ENCODE measurements at places on chromosomes 2 and 18.

- no peak for DNase-seq
Observed at GRCh38 chr18:22349966-22350365, 67.7 kb downstream of the CTAGE1 start.

GRCh38 chr18:48777026-48777743 is 173.6 kb downstream of the SMAD7 start:
- DNase-seq, result peak; percentile 42

- DNase-seq, result no peak
Observed at GRCh38 chr18:3379685-3380084, 70.3 kb upstream of the TGIF1 start.

- DNase-seq, result no peak
Observed at GRCh38 chr18:54119524-54120019, 104.9 kb downstream of the MBD2 start.

GRCh38 chr2:2041256-2041824 is 289.7 kb downstream of the MYT1L start:
- no peak for DNase-seq

DNA sequence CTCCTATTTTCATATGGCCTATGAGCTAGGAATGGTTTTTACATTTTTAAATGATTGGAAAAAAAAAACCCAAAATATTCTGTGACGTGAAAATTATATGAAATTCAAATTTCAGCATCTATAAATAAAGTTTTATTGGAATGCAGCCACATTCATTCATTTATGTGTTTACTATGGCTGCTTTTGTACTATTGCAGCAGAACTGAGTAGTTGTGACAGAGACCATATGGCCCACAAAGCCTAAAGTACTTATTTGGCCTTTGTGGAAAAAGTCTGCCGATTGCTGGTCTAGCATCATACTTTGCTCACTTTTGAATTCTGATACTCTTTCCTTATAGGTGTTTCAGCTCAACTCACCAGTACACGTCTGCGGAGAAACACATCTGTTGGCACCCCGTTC is 39.0 kb downstream of the MYO3B start:
- no peak for DNase-seq

GRCh38 chr18:8332286-8332685 is 277.0 kb upstream of the RAB12 start:
- no peak for DNase-seq

- DNase-seq, result no peak
Observed at GRCh38 chr2:10289891-10290290, 12.8 kb upstream of the HPCAL1 start.

- no peak for DNase-seq
Observed at GRCh38 chr18:47287911-47288585, 36.6 kb upstream of the SKOR2 start.

GRCh38 chr2:72526623-72527022 is 299.2 kb downstream of the EXOC6B start:
- no peak for DNase-seq

- no peak for DNase-seq
Observed at GRCh38 chr18:371609-371982, 103.7 kb upstream of the THOC1 start.

GRCh38 chr2:182077448-182078142 is 91.9 kb downstream of the PPP1R1C start:
- no peak for DNase-seq

DNA sequence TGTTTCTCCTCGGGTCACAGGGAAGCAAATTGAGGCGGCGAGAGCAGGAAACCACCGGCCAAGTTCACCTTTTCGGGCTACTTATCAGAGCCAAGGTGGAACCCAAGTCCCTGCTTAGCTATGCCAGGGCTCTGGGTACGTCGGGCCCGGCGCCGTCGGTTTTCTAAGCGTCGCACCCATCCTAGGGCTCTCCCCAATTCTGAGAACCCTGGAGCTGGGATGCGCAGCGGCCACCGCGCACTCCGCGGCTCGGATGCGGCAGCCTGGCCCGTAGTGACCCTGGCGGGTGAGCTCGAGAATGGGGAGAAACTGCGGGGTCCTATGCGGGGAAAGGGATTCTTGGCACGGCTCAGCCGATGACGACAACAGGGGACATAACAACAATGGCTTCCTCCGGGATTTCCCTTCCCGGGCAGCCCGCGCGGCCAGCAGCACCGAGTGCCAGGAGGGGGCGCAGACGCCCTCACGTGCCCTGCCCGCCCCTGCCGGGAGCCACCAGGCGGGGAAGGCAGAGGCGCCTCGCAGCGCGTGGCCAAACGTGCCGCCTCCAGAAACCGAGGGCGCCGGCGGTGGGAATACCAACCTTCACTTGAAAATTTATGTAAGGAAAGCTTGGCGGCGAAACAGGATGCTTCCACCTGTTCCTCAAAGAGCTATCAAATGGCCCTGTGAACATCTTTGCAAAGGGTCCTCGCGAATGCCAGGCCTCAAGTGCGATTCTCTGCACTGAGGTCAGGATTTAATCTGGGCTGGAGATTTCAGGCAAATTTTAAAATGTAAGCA is 2.1 kb upstream of the SLC30A3 start:
- peak; percentile 20 for DNase-seq

- no peak for DNase-seq
Observed at GRCh38 chr18:77653792-77654191, 404.1 kb downstream of the GALR1 start.

GRCh38 chr18:10319026-10319425 is 135.4 kb upstream of the APCDD1 start:
- no peak for DNase-seq

DNA sequence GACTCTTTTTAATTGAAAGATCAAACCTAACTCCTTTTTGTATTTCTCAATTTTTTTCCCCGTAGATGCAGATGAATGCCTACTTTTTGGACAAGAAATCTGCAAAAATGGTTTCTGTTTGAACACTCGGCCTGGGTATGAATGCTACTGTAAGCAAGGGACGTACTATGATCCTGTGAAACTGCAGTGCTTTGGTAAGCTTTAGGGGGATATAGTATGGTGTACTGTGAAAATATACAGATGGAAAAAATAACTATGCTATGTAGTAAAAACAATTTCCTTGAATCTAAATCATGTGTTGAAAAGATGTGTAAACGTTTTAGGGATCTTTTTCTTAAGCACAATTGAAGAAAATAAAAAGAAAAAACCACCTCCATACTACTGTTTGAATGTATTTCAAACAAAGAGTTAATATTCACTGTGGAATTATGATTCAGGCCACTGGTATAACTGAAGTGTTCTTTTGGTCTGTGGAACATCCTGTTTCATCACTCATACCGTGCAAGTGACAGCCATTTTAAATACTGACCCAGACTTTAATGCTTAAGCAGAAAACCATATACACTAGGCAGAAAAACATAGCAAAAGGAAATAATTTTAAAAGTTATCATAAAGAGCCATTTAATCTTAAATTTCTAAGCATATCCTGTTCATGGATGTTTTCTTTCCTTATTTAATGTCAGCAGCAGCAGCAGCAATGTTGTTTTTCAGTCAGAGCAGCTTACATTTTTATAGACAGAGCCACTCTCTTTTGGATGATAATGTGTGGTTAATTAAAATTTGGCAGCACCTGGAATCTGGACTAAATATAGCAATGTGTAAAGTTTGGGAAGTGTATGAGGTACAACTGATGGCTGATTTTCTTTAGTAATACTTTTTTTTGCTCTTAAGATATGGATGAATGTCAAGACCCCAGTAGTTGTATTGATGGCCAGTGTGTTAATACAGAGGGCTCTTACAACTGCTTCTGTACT is 112.8 kb upstream of the RASGRP3 start:
- DNase-seq, result no peak

GRCh38 chr2:196703695-196704094 is 64.2 kb downstream of the CCDC150 start:
- no peak for DNase-seq

- DNase-seq, result no peak
Observed at GRCh38 chr2:230694241-230694640, 18.4 kb upstream of the CAB39 start.

DNA sequence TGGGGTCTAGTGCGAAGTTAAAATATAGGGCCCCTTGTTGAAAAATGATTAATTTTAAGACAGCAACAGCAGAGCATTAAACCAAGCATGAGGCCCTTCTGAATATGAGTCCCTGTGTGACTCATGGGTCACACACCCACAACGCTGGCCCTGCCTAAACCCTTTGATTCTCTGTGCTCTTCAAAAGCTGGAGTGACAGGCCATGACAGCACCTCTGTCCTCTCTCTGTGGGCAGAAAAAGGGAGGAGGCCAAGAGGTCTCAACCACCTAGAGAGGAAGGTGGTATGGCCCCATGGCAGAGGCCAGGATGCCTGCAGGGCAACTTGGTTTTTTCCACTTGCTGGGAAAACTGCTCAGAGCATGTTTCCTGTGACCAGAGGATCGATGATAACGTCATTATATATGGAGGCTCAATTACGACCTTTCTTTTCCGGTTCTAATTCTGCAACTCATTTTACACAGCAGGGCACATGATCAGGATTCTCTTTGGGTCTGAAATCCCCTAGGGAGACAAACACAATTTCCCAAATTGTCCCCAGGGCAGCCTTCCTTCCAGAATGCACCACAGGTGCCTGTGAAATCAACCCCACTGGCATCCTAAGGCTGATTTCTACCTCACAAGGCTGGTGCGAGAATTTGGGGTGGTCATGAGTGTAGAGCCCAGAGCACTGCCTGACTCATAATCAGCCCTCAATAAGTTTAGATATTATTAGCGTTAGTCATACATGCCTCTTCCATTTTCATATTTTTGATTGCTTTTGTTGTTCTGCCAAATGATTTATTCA is 102.0 kb upstream of the PPP1CB start:
- no peak for DNase-seq

DNA sequence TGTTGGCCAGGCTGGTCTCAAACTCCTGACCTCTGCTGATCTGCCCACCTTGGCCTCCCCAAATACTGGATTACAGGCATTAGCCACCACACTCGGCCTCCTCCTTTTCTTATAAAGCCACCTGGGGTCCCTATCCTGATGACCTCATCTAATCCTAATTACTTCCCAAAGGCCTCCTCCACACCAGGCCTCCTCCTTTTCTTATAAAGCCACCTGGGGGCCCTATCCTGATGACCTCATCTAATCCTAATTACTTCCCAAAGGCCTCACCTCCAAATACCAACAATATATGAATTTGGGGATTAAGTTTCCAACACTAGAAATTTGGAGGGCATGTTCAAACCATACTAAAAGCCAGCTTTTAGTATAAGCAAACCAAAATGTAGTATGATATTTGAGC is 9.7 kb upstream of the RMC1 start:
- no peak for DNase-seq

GRCh38 chr2:242034996-242035814 is 165.7 kb downstream of the RTP5 start:
- no peak for DNase-seq

DNA sequence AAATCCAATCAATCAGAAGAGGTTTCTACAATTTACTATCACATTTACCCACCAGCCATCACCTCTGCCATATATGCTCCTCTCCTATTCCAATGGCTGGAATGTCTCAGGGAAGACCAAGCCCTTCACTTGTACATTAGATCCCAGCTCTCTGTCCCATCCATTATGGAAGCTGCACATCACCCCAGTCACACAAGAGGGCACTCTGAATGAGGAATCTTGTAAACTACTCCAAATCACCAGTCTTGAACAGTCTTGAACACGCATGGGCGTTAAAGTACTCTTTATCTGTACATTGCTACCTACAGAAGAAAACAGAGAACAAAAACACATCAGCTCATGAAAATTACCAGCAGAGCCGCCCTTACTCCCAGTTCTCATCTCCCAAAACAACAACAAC is 38.7 kb downstream of the ZC3H8 start:
- no peak for DNase-seq

DNA sequence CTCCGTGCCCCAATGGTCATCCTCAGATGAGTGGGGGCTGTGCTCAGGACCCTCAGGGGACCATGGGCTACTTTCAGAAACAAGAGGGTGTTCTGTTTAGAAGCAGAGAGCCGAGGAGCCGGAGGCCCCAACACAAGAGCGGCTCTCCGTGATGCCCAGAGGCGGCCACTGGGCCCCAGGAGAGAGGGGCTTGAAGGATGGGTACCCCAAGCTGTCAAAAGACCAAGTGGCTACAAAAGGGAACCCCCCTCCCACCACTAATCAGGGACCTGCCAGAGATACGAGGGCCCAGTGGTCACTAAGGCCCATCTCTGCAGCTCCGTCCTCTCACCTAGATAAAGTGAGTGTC is 93.6 kb downstream of the HDAC4 start:
- DNase-seq, result no peak

DNA sequence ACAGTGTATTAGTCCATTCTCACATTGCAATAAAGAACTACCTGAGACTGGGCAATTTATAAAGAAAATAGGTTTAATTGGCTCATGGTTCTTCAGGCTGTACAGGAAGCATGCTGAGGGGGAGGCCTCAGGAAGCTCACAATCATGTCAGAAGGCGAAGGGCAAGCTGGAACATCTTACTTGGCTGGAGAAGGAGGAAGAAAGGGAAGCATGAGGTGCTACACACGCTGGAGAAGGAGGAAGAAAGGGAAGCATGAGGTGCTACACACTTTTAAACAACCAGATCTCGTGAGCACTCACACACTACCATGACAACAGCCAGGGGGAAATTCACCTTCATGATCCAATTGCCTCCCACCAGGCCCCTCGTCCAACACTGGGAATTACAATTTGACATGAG is 95.3 kb upstream of the FAM110C start:
- DNase-seq, result no peak

DNA sequence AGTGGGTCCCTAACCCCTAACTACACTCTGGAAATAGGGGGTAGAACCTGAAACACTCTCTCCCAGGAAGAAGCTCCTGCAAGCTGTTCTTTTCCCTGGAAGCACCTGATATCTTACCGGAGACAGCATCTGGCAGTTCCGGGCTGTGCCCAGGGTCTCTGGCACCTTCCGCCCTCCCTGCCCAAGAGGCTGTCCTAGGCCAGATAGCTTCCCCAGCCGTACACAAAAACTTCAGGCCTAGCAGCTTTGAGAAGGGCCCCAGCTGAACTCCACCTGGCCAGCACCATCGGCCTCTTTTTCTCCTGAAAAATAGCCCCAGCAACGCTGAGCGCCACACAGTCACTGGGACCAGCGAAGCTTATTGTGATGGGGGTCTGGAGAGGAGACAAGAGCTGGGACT is 9.7 kb downstream of the OSR1 start:
- no peak for DNase-seq

- DNase-seq, result no peak
Observed at GRCh38 chr2:229501051-229501794, 213.1 kb downstream of the DNER start.

DNA sequence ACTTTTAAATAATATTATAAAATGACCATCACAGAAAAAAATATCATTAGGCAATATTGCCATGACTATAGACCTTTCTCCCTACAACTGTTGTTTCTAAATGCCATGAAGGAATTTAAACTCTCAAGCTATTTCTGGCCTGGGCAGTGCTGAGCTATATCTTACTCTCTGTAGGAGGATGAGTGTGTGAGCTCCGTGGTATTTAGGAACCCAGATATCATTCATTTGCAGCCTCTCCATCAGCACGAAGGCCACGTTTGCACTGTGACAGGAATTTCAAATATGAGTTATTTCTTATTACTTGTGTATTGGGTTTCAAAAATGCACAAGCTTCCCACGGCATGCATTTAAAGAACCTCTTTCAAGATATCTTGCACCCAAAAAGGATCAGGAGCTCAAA is 35.0 kb upstream of the SOX11 start:
- DNase-seq, result no peak

Data from activated CD8-positive, alpha-beta memory T cell treated with anti-CD3 and anti-CD28 coated beads for 4 hours (primary cell).